ENCODE measurements at places on chromosomes 11 and 22.

- no peak for DNase-seq
Observed at GRCh38 chr11:78605296-78605695, 30.6 kb upstream of the NARS2 start.

- DNase-seq, result no peak
Observed at GRCh38 chr11:64933213-64933934, 2.3 kb downstream of the GPHA2 start.

GRCh38 chr11:12863605-12864121 lies 145.5 kb upstream of the RASSF10 start:
- DNase-seq, result no peak

- DNase-seq, result no peak
Observed at GRCh38 chr11:47917599-47918369, 62.6 kb upstream of the PTPRJ start.

- DNase-seq, result no peak
Observed at GRCh38 chr11:2115308-2115707, 23.9 kb downstream of the IGF2 start.

DNA sequence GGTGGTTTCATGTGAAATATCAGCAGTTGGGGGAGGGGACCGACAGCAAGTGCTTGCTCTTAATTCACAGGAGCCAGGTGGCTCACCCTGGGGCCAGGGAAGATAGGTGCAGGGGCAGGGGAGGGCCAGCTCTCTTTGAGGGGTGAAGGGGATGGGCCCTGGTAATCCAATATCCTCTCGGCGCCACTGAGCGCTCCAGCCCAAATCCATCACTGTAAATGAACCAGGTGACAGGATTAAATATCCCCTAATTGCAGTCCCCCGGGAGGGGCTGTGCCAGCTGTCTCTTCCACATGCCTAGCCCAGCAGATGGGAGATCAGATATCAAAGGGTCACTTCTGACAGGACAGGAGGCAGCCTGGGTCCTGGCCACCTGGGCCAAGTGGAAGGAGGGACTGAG lies 531.8 kb upstream of the CADM1 start:
- DNase-seq, result no peak

- no peak for DNase-seq
Observed at GRCh38 chr11:127925475-127925874, 661.9 kb downstream of the ETS1 start.

GRCh38 chr11:71420455-71421241 lies 27.5 kb downstream of the DHCR7 start:
- DNase-seq, result peak; percentile 30
